Activated CD4-positive, alpha-beta T cell treated with anti-CD3 and anti-CD28 coated beads, Interleukin-2, amount 10 ng/mL, durations not matched to agents 7 days and 5 days (primary cell): ENCODE measurements at places on chromosomes 12 and 14. TPM values are rescaled to one million over a fixed set of nuclear protein-coding genes. Genes with fewer than 3 reads are reported as not detected.

The SLC4A8 gene
- total RNA-seq: 4.4 TPM

The PLEK2 gene
- total RNA-seq: 0.45 TPM

- H3K4me1 ChIP-seq: no peaks in the 10 kb centered on the region
- peaks cover 9% of the 10 kb centered on the region for H3K27me3 ChIP-seq
- H3K27ac ChIP-seq: no peak overlapping the region
- no peak for DNase-seq
Measured at GRCh38 chr14:74414403-74415114, 11.5 kb downstream of the SYNDIG1L start.

GRCh38 chr14:71824816-71825215 lies 107.4 kb upstream of the RGS6 start:
- H3K27me3 ChIP-seq: peaks cover 15% of the 10 kb centered on the region
- no peaks in the 10 kb centered on the region for H3K36me3 ChIP-seq
- H3K4me3 ChIP-seq: no peak overlapping the region
- no peak overlapping the region for H3K27ac ChIP-seq

DNA sequence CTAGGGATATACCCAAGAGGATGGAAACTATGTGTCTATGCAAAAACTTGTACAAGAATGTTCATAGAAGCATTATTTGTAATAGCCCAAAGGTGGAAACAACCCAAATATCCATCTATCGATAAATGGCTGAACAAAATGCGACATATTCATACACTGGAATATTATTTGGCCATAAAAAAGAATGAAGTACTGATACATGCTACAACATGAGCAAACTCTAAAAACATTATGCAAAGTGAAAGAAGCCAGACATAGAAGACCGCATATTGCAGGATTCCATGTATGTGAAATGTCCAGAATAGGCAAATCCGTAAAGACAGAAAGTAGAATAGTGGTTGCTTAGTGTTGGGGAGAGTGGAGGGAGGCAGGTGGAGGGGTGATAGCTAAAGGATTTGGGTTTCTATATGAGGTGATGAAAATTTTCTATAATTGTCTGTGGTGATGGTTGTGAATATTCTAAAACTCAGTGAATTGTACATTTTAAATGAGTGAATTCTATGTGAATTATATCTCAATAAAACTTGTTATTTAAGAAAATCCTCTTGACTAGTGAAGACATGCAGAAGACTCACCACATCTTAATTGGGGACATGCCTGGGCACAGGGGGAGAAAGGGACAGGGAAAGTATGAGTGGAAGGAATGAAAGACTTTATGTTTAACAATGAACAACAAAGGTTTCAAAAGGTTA lies 29.8 kb upstream of the SELPLG start:
- H3K27ac ChIP-seq: peak overlapping the region; percentile 39
- no peak for DNase-seq
- no peaks in the 10 kb centered on the region for H3K27me3 ChIP-seq
- no peak overlapping the region for H3K4me3 ChIP-seq
- H3K36me3 ChIP-seq: peaks cover 3% of the 10 kb centered on the region
- H3K4me1 ChIP-seq: peaks cover 25% of the 10 kb centered on the region

GRCh38 chr12:29561664-29562071 lies 64.2 kb upstream of the OVCH1 start:
- H3K4me3 ChIP-seq: no peak overlapping the region
- no peak for DNase-seq
- no peak overlapping the region for H3K27ac ChIP-seq
- peaks cover 5% of the 10 kb centered on the region for H3K4me1 ChIP-seq
- H3K36me3 ChIP-seq: no peaks in the 10 kb centered on the region
- peaks cover 23% of the 10 kb centered on the region for H3K27me3 ChIP-seq

- H3K4me1 ChIP-seq: no peaks in the 10 kb centered on the region
- H3K27me3 ChIP-seq: peaks cover 7% of the 10 kb centered on the region
- H3K27ac ChIP-seq: no peak overlapping the region
Measured at GRCh38 chr14:104086661-104087461, 1.4 kb downstream of the ASPG start.

- peaks cover 67% of the 10 kb centered on the region for H3K36me3 ChIP-seq
- no peak overlapping the region for H3K27ac ChIP-seq
- no peaks in the 10 kb centered on the region for H3K27me3 ChIP-seq
- no peak for DNase-seq
Measured at GRCh38 chr12:94240171-94240570, 91.8 kb downstream of the PLXNC1 start.

- no peak overlapping the region for H3K27ac ChIP-seq
- H3K36me3 ChIP-seq: no peaks in the 10 kb centered on the region
- H3K27me3 ChIP-seq: peaks cover 7% of the 10 kb centered on the region
- no peak for DNase-seq
Measured at GRCh38 chr12:88945051-88945732, 364.9 kb upstream of the KITLG start.

- H3K4me3 ChIP-seq: no peak overlapping the region
- no peaks in the 10 kb centered on the region for H3K4me1 ChIP-seq
- no peak for DNase-seq
- H3K27ac ChIP-seq: no peak overlapping the region
- H3K27me3 ChIP-seq: peaks cover 6% of the 10 kb centered on the region
- H3K36me3 ChIP-seq: no peaks in the 10 kb centered on the region
Measured at GRCh38 chr14:100914597-100915021, 11.1 kb upstream of the RTL1 start.
